ENCODE measurements at places on chromosomes 7 and 10. TPM values are rescaled to one million over a fixed set of nuclear protein-coding genes. Genes with fewer than 3 reads are reported as not detected.
A peak's percentile ranks its signal among the peaks of the same experiment; 100 is the strongest.

- DNase-seq, result no peak
- H3K27ac ChIP-seq, result no peak overlapping the region
- H3K4me1 ChIP-seq, result no peaks in the 10 kb centered on the region
- no peaks in the 10 kb centered on the region for H3K36me3 ChIP-seq
- no peak overlapping the region for H3K4me3 ChIP-seq
- peaks cover 34% of the 10 kb centered on the region for H3K27me3 ChIP-seq
Measured at GRCh38 chr10:131206111-131206995, 105.2 kb downstream of the TCERG1L start.

Gene FBXO24
- 4.6 TPM for total RNA-seq

Gene TUBAL3
- 0.52 TPM for total RNA-seq

Gene A1CF
- total RNA-seq, result not detected

- no peak overlapping the region for H3K27ac ChIP-seq
- DNase-seq, result no peak
- H3K27me3 ChIP-seq, result no peaks in the 10 kb centered on the region
- H3K4me1 ChIP-seq, result no peaks in the 10 kb centered on the region
- H3K36me3 ChIP-seq, result no peaks in the 10 kb centered on the region
Measured at GRCh38 chr10:118990326-118990725, 39.2 kb upstream of the NANOS1 start.

DNA sequence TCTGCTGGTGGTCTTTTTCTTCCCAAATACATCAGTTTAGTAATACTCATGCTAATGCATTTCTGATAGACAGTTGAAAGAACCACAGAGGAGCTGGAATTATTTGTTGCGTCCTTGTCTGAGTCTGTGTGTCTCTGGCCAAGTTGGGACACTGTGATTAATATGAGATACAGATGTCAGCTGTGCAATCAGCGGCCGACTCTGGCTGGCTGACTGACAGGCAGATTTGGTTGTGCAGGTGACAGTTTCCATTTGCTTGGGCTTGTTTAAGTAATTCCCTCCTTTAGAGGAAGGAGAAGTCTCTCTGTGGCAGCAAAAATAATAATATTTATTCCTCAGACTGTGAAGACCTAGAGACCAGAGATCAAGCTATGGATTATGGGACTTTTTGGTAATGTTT is 176.2 kb upstream of the CHRM2 start:
- no peaks in the 10 kb centered on the region for H3K4me1 ChIP-seq
- H3K27me3 ChIP-seq, result 0 out of 2 replicates have a peak, but pooled peaks cover 4% of the 10 kb centered on the region
- H3K27ac ChIP-seq, result no peak overlapping the region

DNA sequence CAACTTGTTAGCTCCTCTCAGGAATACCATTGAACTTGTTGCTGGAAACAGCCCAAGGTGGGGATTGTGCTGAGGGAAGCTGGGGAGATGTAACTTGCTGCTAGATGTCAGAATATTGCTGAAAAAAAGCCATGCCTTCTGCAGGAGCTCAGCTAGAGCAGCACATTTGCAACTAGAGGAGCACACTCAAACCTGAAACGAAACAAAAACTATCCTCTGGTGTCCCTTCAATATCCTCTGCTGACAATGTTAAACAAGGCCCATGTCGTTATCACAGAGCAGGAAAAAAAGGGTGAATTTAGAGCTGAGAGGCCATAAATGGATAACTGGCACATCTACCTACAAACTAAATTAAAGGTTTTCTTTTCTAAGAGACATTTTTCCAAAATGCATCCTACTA is 53.7 kb upstream of the MACC1 start:
- no peaks in the 10 kb centered on the region for H3K36me3 ChIP-seq
- no peaks in the 10 kb centered on the region for H3K27me3 ChIP-seq
- no peak overlapping the region for H3K4me3 ChIP-seq
- no peak for DNase-seq
- peaks cover 5% of the 10 kb centered on the region for H3K4me1 ChIP-seq

- no peaks in the 10 kb centered on the region for H3K4me1 ChIP-seq
- no peaks in the 10 kb centered on the region for H3K36me3 ChIP-seq
- no peak overlapping the region for H3K27ac ChIP-seq
- H3K4me3 ChIP-seq, result no peak overlapping the region
Measured at GRCh38 chr10:113063043-113063967, 113.3 kb downstream of the TCF7L2 start.

DNA sequence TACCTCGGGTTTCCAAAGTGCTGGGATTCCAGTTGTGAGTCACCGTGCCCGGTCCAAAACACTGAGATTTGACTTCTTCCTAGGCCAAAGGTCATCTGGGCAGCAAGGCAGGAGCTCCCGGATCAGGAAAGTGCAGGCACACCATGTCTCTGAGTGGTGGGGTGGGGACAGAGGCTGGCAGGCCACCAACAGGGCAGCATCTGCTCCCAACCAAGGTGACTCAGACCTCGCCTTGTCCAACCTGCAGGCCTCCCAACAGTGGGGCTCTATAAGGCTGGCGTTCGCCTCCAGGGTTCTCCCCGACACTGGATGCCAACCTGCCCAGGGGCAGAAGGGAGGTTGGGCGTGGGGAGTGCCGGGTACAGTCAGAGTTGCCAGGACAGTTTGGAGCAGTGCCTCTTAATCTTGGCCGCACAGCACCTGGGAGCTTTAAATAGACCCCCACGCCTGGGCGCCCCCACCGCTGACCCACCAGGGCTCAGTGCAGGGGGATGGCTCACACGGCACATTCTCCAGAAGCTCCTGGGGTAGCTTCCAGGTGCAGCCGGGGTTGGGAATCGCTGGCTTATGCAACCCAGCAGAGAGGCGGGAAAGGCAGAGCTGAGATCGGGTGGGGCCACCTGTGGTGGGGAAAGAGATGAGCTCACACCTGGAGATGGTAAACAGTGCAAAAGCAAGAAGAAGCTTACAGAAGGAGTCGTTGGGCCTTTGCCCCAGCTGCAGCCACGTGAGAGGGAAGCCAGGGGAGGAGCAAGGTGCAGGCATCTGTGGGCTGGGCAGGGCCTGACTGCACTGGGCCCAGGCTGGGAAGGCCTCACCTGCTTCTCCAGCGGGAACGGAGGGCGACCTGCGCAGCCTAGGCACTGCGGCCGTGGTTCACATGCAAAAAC is 10.9 kb downstream of the CALML5 start:
- DNase-seq, result peak; percentile 94
- H3K27me3 ChIP-seq, result no peaks in the 10 kb centered on the region
- H3K4me1 ChIP-seq, result peaks cover 37% of the 10 kb centered on the region

GRCh38 chr10:48209241-48209640 is 65.3 kb downstream of the FRMPD2 start:
- peaks cover 12% of the 10 kb centered on the region for H3K27me3 ChIP-seq
- no peak for DNase-seq
- H3K27ac ChIP-seq, result no peak overlapping the region
- no peak overlapping the region for H3K4me3 ChIP-seq

- H3K27me3 ChIP-seq, result no peaks in the 10 kb centered on the region
- H3K27ac ChIP-seq, result no peak overlapping the region
- H3K36me3 ChIP-seq, result no peaks in the 10 kb centered on the region
- no peaks in the 10 kb centered on the region for H3K4me1 ChIP-seq
Measured at GRCh38 chr7:133563251-133563650, 310.4 kb downstream of the EXOC4 start.

Gene FERD3L
- not detected for total RNA-seq

Gene PRR15
- total RNA-seq, result 64.9 TPM

GRCh38 chr7:39313974-39314373 is 252.2 kb upstream of the YAE1 start:
- no peak overlapping the region for H3K4me3 ChIP-seq
- DNase-seq, result no peak
- H3K27me3 ChIP-seq, result peaks cover 68% of the 10 kb centered on the region
- H3K27ac ChIP-seq, result no peak overlapping the region

GRCh38 chr7:47661051-47661714 is 79.3 kb upstream of the TNS3 start:
- no peak overlapping the region for H3K27ac ChIP-seq
- H3K36me3 ChIP-seq, result no peaks in the 10 kb centered on the region
- no peak overlapping the region for H3K4me3 ChIP-seq
- 0 out of 2 replicates have a peak, but pooled peaks cover 7% of the 10 kb centered on the region for H3K4me1 ChIP-seq
- DNase-seq, result no peak

- H3K27ac ChIP-seq, result peak overlapping the region; percentile 89
- H3K4me1 ChIP-seq, result peaks cover 39% of the 10 kb centered on the region
- H3K27me3 ChIP-seq, result no peaks in the 10 kb centered on the region
- no peak for DNase-seq
- peak overlapping the region; percentile 59 for H3K4me3 ChIP-seq
- peaks cover 3% of the 10 kb centered on the region for H3K36me3 ChIP-seq
Measured at GRCh38 chr10:89301232-89301631, 614 bp upstream of the IFIT2 start.

Gene GPR26
- total RNA-seq, result not detected

DNA sequence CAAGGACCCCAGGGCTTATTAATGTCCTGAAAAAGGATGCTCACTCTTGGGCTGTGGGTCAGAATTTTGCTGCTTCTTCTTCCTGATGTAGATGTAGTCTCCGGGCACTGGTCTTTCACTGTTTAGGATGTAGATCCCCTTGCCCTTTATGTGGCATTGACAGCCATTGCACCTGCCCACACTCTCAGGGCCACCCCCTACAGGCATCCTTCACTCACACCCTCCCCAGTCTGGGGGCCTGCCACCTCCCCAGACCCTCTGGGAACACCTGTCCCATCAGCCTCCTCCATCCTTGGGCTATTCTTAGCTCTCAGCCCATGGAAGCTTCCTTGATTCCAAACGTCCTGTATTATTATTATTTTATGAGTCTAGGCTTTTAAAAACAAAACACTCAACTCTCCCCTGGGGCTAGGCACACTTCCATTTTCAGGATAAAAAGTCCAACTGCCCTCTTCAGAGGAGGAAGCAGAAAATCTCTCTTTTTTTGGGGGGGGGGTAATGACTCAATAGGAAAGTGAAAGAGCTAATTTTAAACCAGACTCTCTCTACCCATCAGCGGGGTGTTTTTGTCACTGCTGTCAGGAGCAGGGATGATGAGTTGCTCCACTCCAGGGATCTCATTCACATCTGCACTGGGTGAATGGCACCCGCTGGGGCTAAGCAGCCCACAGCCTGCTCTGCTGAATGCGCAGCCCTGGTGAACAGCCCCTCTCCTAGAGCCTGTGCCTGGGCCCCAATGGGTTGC is 11.5 kb upstream of the KLRG2 start:
- H3K36me3 ChIP-seq, result no peaks in the 10 kb centered on the region
- H3K27ac ChIP-seq, result no peak overlapping the region
- H3K4me1 ChIP-seq, result no peaks in the 10 kb centered on the region
- no peak overlapping the region for H3K4me3 ChIP-seq

- 0 out of 2 replicates have a peak, but pooled peaks cover 12% of the 10 kb centered on the region for H3K36me3 ChIP-seq
- H3K27ac ChIP-seq, result no peak overlapping the region
Measured at GRCh38 chr7:121546632-121547543, 150.8 kb upstream of the FAM3C start.

DNA sequence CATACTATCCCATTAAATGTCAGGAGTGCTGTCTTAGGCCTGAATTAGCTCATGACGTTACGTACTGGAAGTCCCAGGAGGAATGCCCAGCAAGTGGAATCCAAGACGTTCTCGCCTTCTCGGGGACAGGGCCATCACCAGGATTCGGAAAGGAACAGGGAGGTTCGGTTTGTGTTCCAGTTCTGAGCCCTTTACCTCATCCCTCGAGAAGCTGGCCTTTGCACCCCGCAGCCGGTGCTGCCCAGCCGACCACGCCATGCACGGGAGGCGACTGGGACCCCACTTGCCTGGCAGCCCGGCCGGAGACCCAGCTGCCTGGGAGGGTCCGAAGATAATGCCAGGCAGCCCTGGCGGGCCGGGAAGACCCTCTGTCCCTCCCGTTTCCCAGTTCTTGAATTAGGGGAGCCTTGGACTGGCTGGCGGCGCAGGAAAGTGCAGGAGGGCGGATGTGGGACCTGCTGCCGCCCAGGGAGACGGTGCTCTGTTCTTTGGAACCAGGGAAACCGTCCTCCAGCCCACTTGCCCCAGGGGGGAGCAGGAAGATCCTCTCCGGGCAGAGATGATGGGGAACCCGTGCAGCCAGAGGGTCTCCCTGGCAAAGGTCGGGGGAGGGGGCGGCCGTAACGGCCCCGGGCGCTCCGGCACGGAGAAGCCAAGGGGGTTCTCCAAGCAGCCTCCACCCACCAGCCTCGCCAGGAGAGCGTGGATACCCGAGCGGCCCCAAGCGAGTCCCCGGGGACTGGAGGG is 671 bp upstream of the CHST3 start:
- H3K4me1 ChIP-seq, result peaks cover 36% of the 10 kb centered on the region
- H3K36me3 ChIP-seq, result no peaks in the 10 kb centered on the region
- H3K4me3 ChIP-seq, result peak overlapping the region; percentile 74
- no peaks in the 10 kb centered on the region for H3K27me3 ChIP-seq
- no peak overlapping the region for H3K27ac ChIP-seq

DNA sequence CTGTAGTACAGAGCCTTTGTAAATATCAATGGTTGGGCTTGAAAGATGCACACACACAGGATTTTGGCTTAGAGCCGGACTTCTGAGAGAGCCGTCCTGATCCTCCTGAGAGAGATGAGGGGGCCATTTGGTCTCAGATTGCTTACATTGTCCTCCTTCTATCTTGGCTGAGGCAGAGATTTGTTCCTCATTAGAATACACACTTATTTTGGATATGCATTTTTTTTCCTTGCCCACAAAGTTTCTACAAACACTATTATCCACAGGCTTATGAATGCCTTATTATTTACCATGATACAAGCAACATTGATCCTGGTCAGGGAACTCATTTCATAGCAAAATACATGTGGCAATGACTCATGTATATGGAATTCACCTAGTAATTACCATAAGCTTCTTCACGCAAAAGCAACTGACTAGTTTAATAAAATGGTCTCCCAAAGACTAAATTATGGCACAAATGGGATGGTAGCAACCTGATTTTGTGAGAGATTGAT is 175.3 kb downstream of the MDFIC start:
- H3K27ac ChIP-seq, result no peak overlapping the region
- peaks cover 17% of the 10 kb centered on the region for H3K4me1 ChIP-seq
- H3K36me3 ChIP-seq, result no peaks in the 10 kb centered on the region

DNA sequence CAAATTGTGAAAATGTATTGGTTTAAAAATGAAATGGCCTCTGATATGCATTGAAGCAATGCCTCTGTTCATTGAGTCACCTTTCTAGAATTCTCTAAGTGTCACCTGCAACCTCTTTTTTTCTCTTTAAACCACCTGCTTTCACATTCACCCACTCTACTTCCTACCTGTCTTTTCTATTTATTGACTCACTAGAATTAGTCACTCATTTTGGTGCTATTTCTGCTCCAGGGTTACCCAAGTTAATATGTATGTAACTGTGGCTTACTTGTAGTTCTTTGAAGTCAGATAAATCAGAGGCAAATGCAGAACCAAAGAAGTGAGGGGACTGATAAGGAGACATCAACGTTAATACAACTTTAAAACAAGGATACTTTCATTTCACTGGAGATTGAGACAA is 674.7 kb downstream of the CCSER2 start:
- H3K36me3 ChIP-seq, result no peaks in the 10 kb centered on the region
- H3K27ac ChIP-seq, result no peak overlapping the region
- no peak for DNase-seq

DNA sequence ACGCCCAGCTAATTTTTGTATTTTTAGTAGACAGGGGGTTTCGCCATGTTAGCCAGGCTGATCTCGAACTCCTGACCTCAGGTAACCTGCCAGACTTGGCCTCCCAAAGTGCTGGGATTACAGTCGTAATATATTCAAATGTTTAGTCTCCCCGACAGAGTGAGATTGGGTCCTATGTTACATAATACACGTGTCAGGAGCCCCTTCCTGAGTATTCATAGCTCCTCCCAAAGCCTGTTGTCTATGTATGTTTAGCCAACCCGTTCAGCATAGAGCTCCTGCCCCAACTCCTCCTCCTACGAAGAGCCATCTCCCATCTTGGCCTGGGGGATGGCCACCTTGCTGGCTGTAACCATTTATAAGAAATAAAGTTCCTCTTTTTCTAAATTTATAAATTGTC is 2.7 kb upstream of the PPP2R2D start:
- H3K27me3 ChIP-seq, result peaks cover 13% of the 10 kb centered on the region
- H3K4me3 ChIP-seq, result no peak overlapping the region
- peaks cover 12% of the 10 kb centered on the region for H3K4me1 ChIP-seq
- no peak for DNase-seq

Gene PCDH15
- total RNA-seq, result not detected

All from PC-9 (cell line).